ENCODE measurements at places on chromosomes 12 and 14.
A peak's percentile ranks its signal among the peaks of the same experiment; 100 is the strongest.

DNA sequence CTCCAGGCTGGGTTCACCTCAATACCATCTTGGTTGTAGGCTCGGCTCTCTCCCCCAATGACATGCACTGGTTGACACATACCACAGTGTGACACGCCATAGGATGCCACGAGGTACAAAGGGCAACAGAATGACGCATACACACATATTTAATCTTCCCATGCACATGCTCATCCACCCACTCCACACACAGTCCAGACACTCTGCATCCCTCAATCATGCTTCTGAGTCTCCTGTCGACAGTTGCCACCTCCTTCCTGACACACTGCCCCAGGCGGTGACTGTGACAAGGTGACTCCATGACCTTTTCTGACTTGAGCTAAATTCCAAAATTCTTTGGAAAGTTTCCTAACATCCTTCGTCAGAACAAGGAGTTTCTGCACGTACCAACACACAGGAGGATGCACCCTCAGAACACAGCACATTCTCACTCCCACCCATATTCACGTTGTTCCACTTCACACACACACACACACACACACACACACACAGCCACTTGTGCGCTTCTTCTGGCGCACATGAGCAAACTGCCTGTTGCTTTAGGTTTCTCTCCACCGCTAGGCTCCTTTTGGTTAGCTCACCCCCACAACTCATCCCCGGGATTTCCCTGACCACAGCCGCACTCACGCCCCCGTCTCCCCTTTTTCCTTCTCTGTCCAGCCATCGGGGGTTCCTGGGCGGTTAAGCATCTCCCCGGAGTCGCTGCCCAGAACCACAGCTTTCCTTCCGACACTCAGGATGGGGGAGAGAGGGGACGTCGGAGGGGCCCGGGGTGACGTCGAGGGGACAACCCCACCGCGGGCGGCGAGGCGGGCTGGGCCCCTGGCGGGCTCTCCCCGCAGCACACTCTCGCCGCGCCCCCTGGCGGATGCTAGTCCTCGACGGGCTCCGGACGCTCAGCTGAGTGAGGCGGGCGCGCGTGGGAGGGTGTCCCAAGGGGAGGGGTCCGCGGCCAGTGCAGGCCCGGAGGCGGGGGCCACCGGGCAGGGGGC lies 536 bp upstream of the WNT1 start:
- DNase-seq: peak; percentile 82

DNA sequence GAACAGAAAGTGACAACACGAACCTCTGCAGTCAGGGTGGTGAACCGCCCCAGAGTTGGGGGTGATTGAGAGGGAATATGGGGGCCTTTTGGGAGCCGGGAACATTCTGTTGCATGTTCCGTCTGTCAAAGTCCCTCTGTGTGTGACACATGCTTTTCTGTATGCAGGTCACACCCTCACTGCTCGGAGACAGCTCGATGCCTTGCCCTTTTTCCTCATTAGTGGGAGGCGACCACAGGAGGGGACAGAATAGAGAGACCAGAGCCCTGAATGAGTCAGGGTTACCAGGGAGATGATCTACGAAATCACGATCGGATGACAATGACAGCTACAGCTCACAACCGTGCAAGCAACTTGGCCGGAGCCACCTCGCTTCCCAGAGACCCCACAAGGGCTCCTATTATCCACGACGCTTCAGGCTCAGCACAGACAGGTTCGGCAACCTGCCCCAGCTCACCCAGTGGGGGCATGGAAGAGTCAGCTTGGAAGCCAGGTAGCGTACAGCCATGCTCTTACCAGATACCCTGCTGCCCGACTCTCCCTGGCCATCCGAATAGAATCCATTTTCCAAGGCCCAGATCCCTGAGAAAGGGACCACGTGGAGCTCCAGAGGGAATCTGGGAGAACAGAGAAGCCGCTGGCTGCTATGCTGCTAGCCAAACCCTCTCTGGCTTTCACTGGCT lies 38.8 kb downstream of the TESC start:
- peak; percentile 42 for DNase-seq

DNA sequence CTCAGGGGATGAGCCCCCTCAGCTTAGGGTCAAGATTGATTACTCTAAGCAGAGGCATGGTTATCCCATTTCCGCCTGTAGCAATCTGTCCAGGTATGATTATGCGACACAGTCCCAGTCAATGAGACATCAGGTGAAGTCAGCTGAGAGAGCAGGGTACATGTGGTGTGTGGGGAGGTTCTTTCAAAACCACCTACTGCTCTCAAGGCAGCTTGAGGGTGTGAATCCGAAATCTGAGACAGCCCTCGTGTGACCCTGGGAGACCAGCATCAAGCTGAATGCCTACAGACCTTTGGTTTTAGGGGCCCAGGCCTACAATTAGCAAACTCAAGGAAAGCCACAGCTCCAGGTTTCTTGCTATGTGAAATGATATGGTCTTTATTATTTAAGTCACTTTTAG lies 275.7 kb downstream of the ITPR2 start:
- DNase-seq: no peak

DNA sequence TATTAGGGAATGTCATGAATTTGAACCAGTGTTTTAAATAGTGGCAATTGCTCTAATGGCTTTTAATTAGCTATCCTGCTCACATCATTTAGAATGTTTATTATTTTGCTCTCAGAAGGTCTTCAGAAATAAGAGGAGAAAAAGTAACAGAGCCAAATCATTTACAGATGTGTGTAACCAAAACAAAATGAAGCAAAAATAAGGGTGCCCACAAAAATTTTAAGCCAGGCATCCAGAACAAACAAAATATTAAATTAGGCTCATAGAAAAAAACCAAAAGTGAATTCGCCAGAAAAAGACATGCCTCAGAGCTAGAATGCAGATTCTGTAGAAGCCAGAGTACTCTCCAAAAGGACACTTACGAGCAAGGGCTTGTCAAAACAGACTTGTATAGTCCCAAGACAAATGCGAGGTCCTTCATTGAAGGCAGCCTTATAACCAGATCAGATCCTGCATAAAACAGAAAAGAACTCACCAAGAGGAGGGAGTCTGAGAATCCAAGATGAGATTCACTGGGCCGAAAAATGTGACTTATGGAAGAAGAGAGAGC lies 20.2 kb upstream of the SERPINA1 start:
- no peak for DNase-seq

DNA sequence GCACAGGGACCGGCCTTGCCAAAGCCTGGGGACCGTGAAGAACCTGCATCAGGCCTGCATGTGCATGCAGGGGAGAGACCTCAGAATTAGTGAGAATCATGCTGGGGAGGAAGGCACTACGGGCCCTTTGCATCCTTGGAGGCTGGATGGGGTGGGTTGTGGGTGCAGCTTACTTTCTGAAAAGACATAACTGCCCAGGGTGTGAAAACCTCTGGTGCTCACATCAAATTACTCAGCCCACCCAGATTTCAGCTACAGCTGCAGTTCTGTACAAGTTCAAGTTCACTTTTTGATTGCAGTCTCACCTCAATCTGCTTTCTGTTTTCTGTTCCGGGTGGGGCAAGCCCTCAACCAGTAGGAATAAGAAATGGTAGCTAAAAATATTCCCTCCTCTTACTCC lies 130.6 kb downstream of the SLC15A4 start:
- DNase-seq: no peak

DNA sequence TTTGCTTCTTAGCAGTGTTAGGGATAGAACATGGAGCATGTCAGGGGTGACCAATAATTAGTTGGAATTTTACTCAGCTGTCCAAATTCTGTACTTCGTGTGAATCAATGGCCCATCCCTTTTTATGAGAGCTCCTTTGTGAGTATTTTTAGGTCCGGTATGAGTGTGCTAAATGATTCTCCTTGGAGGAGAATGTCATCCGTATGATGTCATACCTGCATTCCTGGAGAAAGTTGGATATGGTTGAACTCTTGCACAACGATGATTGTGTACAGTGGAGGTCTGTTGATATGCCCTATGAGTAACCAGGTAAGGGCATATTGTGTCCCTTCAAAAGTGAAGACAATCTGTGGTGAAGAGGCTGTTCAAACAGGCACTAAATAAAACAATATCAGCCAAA lies 400.8 kb downstream of the GXYLT1 start:
- DNase-seq: no peak

DNA sequence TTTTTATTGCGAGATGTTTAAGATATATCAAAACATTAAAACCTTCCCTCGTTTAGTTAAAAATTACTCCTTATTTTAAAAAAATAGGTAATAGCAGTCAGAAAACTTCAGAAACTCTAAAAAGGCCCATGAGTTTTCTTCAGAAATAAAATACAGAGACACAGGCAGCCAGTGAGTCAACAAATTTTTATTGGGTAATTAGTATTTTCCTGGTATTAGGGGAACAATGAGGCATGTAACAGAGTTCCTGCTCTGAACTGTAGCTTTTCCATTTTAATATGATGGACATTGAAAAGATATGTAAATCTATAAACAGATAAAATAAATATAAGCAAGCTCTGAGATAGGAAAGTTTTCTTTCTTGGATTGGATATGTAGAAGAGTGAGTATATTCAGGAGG lies 399 bp upstream of the ZNF705A start:
- no peak for DNase-seq

GRCh38 chr12:86081843-86082242 lies 174.3 kb downstream of the MGAT4C start:
- DNase-seq: no peak

DNA sequence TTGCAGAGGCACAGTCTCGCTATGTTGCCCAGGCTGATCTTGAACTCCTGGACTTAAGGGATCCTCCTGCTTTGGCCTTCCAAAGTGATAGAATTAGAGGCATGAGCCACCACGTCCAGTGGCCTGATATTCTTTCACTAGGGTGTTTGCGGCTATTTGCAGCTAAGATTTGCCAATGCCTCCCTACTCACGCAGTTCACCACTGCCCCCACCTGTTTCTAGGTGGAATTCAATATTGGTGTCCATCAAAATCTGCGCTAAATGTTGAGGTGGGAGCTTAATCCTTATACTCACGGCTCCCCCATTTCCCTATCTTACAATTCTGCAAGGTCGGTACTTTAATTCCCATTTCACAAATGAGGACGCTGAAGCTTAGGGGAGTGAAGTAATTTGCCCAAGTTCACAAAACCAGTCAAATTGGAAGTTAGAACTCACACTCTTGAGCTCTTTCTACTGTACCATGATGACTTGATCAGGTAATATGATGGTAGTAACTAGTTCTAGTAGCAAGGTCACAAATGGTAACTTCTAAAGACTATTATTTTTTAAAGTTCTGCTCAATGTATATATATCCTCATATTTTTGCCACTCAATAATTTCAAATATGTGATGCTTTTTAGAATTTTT lies 22.1 kb upstream of the LRRC9 start:
- DNase-seq: peak; percentile 69

DNA sequence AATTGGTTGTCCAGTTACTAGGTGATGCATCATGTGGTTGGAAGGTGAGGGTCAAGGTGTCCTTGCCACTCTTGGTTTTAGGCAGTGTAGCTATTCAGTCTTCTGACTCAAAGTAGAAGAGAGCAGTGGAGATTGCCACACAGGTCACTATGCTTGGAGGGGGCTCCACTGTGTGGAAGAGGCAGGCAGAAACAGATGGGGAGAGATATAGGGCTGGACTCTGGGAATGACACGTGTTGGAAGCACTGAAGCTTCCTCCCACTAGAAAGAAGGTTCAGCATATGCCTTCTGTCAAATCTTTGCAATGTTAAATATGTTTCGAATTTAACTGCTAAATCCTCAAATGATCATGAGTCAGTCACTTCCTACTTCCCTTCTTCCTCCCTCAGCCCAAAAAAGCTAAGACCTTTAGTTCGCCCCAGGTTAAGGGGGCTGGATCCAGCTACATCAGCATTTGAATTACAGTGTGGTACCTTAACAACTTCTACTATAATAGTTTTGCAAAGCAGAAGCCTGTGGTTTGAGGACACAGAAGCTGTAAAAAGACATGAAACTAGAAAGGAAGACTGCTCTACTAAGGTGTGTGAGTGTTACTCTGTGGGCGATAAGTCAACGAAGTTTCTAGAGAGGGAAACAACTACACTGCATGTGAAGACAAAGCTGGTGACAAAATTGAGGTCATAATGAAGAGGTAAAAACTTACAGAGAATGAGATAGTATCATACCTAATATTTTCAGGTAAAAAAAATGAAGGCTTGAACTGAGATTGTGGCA lies 228.0 kb downstream of the NELL2 start:
- DNase-seq: no peak

DNA sequence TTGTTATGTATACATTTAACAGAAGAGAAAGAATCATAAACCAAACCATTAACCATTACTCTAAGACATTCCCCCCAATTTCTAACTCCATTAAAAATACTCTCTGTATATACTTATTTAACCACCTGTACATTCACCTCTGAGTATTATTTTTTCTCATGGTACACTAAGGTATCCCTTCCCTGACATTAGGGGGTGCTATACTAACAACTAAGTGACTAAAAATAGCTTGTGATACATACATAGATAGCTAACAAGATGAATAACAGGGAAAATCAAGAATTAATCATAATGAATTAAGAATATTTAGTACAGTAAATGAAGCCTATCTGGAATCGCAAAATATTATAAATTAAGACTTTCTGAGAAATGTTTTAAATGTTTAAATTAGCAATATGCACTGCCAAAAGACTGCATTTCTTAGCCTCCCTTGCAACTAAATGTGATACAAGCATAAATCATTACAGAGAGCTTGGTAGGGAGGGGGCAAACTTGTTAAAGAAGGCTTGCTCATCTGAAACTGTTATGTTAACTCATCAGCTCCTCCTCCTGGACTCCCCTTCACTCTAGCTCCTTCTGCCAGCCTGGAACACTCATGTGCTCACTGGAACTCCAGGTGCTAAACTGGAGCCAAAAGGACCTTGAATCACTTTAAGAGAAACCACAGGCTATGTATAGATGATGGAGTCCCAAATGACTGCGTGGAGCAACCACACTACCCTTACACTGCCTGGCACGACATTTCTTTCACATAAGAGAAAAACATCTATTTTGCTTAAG lies 14.9 kb downstream of the C2CD5 start:
- peak; percentile 78 for DNase-seq

DNA sequence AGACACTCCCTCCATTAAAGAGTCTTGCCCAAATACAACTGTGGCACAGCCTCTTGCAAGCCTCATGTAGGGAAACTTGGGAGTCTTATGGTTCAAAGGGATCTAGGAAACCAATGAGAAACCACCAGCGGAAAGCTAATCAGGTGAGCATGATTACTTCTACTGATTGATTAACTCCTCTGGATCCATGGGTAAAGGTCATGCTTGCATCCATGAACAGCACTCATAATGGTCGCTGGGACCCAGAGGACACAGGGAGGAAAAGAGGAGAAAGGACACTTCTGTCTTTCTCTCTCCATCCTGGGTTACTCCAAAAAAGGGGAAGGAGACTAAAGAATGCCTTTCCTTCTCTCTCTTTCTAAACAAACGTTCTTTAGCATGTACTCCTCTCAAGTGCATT lies 1397.2 kb downstream of the LRFN5 start:
- peak; percentile 6 for DNase-seq

GRCh38 chr14:76639606-76640229 lies 121.5 kb upstream of the VASH1 start:
- no peak for DNase-seq
